ENCODE measurements at places on chromosomes 6 and 20.

- DNase-seq, result no peak
Observed at GRCh38 chr6:17536586-17536985, 63.5 kb upstream of the FAM8A1 start.

DNA sequence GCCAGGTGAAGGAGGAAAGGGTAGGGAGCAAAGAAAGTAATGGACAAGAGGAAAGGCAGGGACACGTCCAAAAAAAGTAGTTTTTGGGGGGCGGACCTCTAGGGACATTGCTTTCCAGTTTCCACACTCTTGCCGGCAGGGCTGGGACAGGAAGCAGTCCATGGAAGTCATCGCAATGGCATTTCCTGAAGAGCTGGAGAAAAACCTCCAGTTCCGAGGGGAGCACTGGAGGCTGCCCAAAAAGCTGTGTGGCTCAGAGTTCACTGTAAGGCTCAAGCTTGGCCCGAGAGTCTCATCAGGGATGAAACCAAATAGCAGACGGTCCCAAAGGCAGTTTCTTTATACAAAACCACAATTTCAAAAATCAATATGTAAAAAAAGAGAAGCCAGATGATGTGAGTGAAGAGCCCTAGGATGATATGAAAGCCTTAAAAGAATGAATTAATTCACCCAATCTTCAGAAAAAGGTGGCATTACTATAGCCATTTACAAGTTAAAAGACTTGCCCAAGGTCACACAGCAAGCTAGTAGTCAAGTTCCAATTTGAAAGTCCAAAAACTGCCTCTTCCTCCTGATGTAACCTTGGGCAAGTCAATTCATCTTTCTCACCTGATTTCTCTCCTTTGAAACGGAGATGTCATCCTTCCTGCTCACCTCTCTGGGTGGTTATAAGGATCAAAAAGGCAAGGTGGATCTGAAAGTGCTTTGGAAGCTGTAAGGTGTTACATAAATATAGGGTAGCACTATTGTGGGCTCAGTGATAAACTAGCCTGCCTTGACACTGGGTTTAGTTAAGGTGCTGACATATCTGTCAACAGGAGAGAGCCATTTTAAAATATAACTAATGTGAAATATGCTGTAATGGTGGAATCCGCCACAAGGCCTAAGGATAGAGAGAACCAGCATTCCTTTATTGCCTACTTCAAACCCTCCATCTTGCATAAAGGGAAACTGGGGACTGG is 9.1 kb downstream of the BCL2L1 start:
- no peak for DNase-seq

- DNase-seq, result no peak
Observed at GRCh38 chr20:63682384-63683139, 13.9 kb upstream of the TNFRSF6B start.

DNA sequence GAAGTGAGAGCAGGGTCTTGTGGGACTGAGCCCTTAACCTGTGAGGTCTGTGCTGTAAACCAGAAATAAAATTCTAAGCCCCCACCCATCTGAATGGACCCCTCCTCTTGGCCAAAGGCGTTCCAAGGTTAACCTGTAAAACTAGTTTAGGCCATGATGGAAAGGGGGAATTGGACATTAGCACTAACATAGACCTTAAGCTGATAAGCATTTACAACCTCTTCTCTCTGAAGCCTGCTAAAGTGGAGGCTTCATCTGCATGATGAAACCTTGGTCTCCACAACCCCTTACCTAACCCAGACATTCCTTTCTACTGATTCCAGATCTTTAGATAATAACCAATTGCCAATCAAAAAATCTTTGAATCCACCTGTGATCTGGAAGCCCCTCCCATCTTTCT is 25.8 kb downstream of the PIGT start:
- no peak for DNase-seq

GRCh38 chr6:69735027-69735426 is 61.8 kb downstream of the LMBRD1 start:
- DNase-seq, result no peak

GRCh38 chr20:7147220-7147601 is 379.7 kb downstream of the BMP2 start:
- DNase-seq, result no peak

DNA sequence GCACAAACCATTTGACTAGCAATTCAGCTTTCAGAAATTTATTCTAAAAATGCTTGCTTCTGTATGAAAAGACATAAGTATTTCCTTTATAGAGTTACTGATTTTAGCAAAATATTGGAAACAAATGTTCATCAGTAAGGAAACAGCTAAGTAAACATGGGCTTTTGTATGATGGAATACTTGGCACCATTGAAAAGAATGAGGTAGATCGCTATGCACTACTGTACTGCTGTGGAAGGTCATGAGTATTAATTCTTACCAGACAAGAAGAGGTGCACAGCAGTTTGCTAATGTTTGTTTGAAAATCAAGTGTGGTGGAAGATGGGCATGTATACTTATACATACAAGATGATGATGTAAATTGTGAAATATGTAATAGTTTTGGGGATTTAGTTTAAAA is 73.0 kb downstream of the FARS2 start:
- no peak for DNase-seq

DNA sequence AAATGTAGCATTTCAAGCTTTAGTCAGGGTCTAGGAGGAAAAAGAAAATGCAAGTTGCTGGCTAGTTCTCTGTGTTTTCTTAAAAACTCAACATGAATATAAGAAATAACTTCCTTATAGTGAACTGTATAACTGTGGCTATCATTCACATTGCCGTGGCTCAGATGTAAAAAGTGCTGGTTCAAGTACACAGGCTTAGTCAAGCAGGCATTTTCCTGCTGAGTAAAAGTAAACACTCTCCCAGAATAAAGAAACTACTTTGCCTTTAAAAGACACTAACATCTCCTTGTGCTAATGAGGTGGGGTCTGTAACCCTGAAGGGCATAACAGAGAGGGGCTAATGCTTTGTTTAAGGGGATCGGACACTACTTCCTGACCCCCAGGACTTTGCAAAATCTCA is 3.3 kb downstream of the ATP5F1E start:
- DNase-seq, result no peak

DNA sequence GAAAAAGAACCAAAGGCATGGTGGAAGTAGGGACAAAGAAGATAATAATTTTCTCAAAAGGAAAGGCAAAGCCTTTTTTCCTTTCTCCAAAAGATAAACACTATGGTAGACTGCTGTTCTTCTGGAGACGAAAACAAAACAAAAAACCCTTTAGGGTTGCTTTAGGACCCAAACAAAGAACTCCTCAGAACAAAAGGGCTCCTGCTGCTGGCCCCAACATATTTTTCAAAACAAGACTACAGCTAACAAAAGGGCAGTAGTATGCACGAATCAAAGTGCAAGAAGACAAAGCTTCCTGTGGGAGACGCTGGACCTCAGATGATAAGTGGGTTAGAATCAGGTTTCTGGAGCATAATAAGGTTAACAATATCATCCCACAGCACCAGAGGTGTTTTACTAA is 15.8 kb downstream of the NCOA5 start:
- no peak for DNase-seq

GRCh38 chr20:59412875-59413284 is 112.5 kb downstream of the EDN3 start:
- no peak for DNase-seq

GRCh38 chr6:1958257-1958656 is 287.1 kb downstream of the GMDS start:
- no peak for DNase-seq

DNA sequence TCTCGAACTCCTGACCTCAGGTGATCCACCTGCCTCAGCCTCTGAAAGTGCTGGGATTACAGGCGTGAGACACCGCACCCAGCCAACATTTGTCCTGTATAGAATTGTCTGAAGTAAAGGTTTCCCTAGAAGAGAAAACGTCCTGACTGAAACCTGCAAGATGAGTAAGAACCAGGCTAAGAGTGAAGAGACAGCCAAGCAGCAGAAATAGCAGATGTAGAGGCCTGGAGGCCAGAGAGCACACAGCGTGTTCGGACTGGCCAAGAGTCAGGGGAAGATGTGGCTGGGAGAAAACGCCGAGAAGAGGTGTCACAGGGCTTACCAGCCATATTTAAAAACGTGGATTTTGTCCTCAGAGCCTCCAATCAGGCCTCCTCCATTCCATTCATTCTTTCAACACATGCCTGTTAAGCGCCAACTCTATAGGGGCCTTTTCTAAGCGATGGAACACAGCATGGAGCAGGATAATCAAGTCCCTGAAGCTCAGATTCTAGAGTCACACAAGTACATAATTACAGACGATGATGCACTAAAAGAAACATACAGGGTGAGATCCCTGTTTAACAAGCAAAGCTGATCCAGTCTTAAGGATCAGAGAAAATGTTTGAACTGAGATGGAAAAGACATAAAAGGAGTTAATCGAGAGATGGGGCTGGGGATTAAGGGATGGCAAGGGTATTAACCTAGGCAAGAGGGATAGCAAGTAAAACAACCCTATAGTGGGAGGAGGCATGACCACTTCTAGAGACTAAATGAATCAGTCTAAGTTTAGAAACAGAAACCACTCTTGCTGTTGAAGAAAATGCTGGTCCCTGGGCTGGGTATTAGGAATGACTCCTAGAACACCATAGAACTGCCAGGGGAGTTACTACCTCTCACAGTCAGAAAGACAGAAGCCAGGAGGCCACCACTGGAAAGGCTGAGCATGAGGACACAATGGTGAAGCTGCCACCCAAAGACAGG is 4.8 kb downstream of the ZCCHC3 start:
- DNase-seq, result no peak

GRCh38 chr20:59670786-59671492 is 66.6 kb downstream of the PHACTR3 start:
- DNase-seq, result no peak

- DNase-seq, result no peak
Observed at GRCh38 chr6:28638787-28639430, 113.2 kb downstream of the GPX5 start.

DNA sequence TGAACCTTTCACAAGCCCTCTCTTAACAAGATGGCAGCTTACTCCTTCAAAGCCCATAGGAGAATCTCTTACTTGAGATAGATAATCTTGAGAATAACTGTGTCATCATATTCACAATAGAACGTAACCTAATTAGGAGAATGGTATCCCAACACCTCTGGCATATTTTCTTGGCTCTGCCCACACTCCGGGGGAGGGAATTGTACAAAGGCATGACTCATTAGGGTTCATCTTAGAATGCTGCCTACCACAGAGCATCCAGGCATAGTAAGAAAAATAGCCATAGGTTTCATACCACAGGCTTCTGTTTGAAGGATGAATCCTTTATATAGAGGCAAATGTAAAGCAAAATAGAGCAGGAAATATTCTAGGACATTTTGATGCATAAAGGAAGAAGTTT is 1100.6 kb upstream of the CITED2 start:
- no peak for DNase-seq

- DNase-seq, result peak; percentile 32
Observed at GRCh38 chr6:33947916-33948594, 144.3 kb upstream of the MLN start.

GRCh38 chr6:70520575-70520974 is 46.2 kb upstream of the SDHAF4 start:
- no peak for DNase-seq

GRCh38 chr6:130032758-130033340 is 14.5 kb downstream of the L3MBTL3 start:
- no peak for DNase-seq

DNA sequence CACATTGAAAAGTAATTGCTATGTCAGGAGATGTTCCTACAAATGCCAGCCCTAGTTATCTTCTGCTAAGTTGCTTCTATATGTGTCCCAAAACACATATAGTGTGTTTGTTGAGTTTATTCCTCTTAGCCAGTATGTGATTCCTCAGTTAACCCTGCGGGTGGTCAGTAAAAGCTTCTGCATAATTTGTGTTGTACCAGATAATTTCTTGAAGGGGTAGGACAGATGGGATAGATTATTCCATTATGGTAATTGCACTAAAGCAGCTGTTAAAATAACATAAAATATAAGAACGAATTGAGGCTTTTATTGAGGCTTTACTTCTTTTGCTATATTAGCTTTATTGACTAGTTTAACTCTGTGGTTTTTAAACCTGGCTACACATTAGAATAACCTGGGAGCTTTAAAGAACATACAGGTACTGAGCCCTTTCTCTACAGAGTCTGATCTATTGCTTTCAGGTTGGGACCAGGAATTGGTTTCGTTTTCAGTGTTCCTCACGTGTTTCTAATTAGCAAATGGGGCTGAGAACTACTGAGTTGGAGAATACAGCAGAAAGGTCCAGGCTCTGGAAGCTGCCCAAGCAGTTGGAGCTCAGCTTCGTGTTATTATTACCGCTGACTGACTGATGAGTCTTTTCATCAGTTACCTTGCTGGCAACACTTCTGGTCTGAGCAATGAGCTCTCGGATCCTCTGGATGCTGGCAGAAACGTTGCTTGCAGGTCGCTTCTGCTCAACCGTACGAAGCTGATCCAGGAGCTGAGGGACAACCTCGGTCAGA is 56.9 kb downstream of the FAM229B start:
- peak; percentile 32 for DNase-seq

DNA sequence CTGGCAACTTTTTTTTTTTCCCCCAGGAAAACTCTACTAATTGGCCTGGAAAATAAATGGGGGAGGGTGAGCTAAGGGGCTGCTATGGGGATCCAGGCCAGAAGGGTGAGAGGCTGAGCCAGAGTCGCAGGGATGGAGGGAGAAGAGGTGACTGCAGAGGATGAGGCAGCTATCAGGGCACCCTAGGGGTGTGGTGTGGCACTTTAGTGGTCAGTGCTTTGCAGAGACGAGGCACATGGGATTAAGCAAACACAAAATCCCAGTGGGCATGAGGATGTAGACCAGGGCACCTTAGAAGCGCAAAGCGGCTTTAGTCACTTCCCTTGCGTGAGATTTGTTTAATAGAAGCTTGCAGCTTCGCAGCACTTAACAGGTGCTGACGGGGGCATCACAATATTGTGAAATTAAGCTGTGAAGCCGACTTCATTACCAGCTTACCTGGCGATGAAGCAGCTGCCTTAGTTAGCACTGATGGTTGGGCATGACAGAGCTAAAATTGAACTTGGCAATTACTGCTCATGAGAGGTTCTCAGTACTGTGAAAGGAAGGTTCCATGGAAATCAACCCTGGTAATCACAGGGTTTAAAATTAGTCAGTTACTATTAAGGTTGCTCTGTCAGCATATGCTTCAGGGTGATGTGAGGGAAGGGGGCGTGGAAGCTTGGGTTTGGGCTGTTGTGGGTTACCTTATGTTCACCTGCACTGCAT is 26.0 kb downstream of the TOX2 start:
- DNase-seq, result peak; percentile 86

GRCh38 chr6:105151644-105152043 is 28.2 kb downstream of the POPDC3 start:
- DNase-seq, result no peak
